ENCODE measurements at places on chromosomes 2 and 18.

- no peak for DNase-seq
These were observed 10.6 kb upstream of the CIB4 start for GRCh38 chr2:26651799-26652198.

DNA sequence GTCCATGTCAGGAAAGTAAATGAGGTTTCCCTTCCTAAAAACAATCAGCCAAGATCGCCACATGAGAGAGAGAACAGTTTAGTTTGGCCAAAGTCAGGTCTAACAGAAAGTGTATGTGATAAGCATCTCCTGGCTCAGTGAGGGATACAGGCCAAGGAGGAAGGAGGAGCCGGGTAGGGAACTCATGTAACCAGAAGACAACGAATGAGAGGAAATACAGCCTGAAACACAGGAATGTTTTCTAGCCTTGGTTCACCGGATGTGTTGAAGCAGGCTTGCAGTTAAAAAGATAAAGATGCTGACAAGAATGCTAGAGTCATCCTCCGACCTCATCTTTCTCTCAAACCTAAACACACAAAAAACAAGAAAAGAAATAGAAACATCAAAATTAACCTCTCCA lies 283.9 kb upstream of the SIX2 start:
- no peak for DNase-seq

DNA sequence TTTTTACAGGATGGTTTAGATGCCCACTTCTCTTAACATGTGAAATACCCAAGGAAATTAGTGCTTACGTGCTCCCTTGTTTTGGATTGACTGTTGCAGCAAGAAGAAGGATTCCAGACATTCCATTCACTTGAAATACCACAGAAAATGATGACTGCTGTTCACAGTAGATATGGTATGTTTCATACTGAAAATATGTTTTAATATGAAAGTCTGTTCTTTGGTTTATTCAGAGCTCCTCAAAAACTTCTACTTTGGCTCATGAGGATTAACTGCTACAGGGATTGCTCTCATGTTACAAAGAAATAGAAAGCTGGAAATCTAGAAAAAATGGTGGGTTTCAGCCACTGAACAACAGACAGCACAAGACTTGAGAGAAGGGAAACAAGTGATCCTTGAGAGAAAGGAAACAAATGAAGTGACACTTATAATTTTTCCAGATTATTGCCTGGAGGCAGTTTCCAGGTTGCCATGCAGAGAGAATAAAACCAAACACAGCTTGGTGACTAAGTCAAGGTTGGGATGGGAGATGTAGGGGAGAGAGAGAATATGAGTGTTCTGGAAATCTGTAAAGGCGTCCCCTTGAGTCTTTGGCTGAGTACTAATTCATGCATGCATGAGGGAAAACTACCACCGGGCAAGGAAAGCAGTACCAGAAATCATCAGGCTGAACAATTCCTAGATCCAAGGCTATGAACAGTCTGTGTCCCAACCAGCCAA lies 348.1 kb downstream of the CLIP4 start:
- DNase-seq: no peak

DNA sequence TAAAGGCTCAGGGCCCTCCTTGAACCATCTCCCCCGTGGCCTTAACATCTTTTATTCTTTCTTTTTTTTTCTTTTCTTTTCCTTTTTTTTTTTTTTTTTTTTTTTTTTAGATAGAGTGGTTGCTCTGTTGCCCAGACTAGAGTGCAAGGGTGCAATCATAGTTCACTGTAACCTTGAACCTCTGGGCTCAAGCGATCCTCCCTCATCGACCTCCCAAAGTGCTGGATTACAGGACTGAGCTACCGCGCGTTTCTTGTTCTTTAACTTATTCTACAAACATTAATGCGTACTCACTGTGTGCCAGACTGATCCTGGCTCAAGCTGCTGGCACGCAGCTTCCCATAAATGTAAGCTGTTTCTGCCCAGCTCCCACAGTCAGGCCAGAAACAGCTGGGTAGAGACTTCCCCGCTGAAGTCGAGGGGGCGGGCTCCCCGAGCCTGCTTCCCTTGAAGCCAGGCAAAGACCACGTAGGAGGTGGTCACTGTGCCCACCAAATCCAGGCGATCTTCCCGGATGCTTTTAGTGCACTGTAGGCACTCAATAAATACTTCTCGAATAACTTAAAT lies 29.2 kb upstream of the ATP6V1B1 start:
- DNase-seq: no peak

- no peak for DNase-seq
These were observed 8.2 kb downstream of the ARHGAP25 start for GRCh38 chr2:68742626-68743415.

DNA sequence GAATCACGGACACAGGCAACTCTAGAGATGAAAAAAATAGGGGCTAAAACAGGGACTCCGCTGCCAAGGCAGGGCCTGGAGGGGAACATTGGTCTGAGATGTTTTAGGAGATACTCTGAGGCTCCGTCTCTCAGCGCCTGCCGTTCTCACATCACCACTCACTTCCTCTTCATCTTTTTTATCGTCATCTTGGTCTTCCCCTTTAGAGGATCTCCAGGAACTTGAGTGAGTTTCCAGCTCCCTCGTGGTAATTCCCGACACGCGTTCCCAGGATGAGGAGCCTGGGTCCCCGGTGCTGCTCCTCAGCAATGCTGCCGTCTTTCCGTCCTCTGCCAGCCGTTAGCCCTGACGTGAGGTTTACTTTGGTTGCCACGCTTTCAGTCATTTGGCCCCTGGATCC lies 16.1 kb downstream of the MLPH start:
- no peak for DNase-seq

DNA sequence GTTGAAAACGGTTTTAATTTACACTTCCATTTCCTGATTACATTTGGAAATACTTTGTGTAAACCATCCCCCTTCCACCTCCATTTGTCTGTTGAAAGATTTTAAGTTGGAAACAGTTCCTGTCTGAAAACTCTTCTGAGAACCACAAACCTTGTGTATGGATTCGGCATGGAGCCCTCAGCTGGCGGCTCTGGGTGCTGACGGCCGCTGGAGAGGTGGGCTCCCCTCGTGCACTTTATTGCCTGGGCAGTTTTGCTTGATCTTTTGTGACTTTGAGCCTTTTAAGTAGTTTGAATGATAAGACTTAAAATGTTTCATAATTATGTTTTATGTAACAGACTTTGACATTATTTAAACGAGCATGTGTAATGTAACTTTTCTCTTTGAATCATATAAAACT lies 11.1 kb downstream of the KLF11 start:
- no peak for DNase-seq

GRCh38 chr2:215270118-215270451 lies 41.8 kb upstream of the ATIC start:
- no peak for DNase-seq

DNA sequence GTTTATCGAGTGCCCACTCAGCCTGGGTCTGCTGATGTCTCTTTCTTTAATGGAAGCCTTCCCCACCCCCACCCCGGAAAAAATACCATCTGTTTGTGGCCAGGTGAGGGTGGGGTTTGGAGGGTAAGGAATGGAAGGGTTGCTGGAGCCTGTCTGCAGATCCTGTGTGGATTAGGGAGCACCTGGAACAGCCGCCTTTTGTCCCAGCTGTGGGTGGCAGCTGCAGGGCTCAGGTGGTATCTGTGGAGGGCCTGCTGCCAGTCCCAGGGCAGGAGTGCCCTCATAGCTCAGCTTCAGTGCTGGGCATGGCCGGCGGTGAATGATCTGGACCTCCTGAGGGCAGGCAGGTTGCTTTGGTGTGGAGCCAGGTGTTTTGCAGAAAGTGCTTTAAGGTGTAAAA lies 45.3 kb downstream of the IMPA2 start:
- no peak for DNase-seq

DNA sequence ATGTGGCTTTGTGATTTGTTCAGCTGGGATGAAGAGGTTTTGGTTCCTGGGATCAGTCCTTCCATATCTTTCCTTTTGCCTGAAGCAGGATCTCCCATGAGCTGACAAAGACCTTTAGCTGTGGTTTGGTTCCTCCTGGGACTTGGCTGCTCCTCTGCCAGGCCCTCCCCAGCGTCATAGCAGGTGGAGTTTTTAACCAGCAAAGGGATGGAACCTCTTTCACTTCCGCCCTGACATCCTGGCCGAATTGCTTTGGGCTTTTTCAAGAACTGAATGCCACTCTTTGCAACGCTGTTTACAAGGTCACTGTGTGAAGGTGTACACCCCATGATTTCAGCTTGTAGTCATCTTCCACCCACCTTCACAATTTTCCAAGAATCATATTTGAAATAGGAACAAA lies 390 bp downstream of the PCARE start:
- no peak for DNase-seq

GRCh38 chr2:55899881-55900280 lies 23.7 kb downstream of the EFEMP1 start:
- no peak for DNase-seq

- no peak for DNase-seq
These were observed 23.6 kb upstream of the NMS start for GRCh38 chr2:100446696-100447095.

DNA sequence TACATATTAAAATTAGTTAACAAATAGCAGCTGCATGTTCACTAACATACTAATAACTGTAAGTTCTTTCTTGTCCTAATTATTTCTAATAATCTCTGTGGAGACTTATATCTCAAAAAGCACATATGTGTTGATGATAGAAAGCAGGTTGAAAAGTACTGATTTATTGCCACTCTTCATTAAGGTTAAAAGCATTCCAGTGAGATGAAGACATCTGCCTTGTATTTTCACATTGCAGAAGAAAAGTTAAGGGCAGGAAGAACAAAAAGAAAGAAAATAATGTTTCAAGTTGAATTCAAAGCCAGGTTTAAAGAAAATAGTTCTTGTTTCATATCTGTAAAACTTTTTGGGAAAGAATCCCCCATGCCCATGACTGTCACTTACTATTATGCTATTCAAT lies 429.9 kb downstream of the MTX2 start:
- no peak for DNase-seq

GRCh38 chr2:222915092-222915957 lies 54.5 kb downstream of the ACSL3 start:
- no peak for DNase-seq

DNA sequence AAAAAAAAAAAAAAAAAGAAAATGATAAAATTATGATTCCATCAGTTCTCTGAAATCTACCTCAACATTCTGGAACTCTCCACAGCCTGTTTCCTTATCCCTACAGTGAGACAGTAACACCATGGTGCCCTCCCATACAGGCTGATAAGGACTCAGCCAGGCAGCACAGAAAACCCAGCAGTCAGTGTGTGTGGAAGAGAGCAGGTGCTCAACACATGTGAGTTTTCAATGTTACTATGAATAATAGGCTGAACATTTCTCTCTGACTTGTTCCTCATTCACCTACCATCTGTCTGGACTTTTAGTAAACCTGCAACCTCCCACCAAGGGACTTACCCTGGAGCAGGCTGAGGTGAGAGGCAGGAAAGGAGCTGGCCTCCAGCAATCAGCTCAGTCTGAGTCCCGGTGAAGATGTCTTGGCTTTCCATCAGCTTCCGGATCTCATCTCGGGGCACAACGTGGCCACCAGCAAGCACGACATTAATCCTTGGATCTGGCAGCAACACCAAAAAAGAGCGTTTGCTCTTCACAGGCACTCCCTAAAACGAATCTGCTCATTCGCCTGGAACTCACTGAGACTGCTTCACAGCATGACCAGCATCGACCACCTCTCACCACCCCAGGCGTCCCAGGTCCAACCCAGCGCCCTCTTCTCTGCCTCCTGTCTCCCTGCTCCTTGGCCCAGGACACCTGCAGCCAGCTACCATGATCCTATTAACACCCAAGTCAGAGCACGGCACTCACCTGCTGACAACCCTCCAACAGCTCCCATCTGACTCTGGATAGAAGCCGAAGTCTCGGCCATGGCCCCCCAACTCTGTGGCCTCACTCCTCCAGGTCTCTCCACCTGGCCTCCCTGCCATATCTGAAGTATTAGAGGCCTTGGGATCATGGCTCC lies 16.5 kb downstream of the PASK start:
- no peak for DNase-seq

DNA sequence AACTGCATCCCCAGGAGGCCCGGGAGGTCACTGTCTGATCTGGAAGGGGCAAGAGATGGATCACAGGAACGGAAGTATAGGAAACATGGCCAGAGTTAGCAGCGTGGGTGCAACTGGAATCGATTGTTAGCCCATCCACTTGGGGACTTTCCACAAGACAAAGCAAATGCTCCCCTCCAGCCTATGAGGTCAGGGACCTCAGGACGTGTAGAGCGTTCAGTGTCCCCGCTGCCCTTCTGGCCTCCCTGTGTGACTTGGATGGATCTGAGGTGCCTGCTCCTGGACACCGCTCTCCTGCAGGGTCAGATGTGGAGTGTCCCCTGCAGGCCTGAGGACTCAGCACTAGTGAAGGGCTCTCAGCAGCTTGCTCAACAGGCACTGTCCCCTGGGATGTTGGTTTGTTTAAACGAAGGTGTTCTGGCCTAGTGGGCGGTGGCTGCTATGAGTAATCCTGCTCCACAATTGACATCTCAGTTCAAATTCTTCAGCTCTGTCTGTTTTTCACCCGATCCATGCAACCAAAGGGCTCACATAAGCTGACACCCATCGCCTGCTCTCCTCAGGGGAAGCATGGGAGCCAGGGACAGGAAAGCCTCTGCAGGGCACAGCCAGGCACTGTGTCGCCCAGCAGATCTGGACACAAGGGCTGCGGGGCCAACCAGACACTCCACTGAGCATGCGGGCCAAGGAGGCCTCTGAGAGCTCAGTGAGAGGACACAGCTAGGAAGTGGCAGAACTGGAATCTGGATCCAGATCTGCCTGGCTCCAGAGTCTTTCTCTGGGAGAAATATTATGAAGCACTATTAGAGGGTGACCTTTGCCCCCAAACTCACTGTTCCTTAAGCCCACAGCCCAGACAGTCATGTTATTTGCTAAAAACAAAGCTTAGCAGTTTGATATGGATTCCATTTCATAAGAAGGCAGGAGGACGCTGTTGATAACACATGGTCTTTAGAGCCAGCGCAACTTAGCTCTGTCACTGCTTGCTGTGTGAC lies 78.5 kb downstream of the RHOB start:
- no peak for DNase-seq

DNA sequence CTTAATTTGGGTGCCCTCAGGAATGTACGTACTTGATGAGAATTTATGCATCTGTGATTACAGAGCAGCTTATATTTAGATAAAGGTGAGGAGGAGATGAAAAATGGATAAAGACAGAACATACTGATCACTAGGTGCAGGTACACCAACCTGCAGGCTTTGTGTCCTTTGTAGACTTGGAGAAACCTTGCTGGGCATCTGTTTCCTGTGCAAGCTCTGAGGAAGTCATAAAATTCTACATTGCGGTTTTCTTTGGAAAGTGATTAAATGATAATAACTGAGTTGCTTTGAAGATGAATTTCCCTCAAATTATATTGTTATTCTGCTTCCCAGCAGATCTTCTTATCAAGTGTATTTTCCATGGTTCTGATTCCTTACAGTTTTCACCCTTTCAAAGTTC lies 7.7 kb downstream of the RAB27B start:
- DNase-seq: peak; percentile 50
